ENCODE measurements at places on chromosomes 16 and 17. TPM values are rescaled to one million over a fixed set of nuclear protein-coding genes. Genes with fewer than 3 reads are reported as not detected.

The LPO gene
- 0.06 TPM for total RNA-seq

The ANKRD13B gene
- total RNA-seq: 30.0 TPM

The TRPV3 gene
- 0.35 TPM for total RNA-seq

The DPH1 gene
- 43.8 TPM for total RNA-seq

The AATK gene
- total RNA-seq: 0.69 TPM

The CCL4L2 gene
- not detected for total RNA-seq

The PLXDC1 gene
- total RNA-seq: 0.28 TPM

The TOX3 gene
- 0.20 TPM for total RNA-seq

The ZFHX3 gene
- 19.6 TPM for total RNA-seq

The P2RX5 gene
- 16.9 TPM for total RNA-seq

The HCRT gene
- total RNA-seq: not detected

The CRHR1 gene
- 0.07 TPM for total RNA-seq

The GAS2L2 gene
- total RNA-seq: 0.13 TPM

The SLC6A4 gene
- not detected for total RNA-seq

The CDH3 gene
- total RNA-seq: 0.32 TPM

The AOC2 gene
- 2.3 TPM for total RNA-seq

Data from A549 treated with dexamethasone at 1 μM for 4 hours (cell line).